ENCODE measurements at places on chromosomes 11 and 22.
A peak's percentile ranks its signal among the peaks of the same experiment; 100 is the strongest.

- no peak for DNase-seq
Observed at GRCh38 chr11:3229673-3230630, 2.3 kb downstream of the MRGPRE start.

GRCh38 chr11:8006349-8006977, 19.3 kb downstream of the EIF3F start:
- no peak for DNase-seq

DNA sequence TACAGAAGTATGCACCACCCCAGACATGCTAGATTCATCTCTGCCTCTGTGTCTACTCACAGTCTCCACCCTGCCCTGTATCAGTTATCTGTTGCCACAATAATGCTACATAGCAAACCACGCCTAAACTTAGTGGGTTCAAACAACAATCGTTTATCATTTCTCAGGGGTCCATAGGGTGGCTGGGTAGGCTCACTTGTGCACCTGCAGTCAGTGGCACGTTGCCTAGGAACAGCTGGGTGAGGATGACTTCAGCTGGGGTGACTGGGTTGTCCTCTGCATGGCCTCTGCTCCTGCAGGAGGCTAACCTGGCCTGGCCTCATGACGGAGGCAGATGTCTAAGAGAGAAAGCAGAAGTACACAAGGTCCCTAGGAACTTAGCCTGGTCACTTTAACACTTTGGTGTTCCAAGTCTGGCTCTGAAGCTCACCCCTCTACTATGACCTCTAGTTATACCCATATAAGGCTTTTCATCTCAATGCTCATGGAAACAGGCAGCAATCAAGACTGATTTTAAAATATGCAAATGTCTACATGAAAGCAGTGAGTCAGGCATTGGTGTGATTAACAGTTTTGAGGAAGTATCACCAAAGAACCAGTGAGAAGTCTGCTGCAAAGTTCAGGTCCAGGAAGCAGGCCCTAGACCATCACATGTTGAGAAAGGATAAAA, 10.7 kb downstream of the OLFML1 start:
- no peak for DNase-seq

GRCh38 chr11:101880222-101880621, 34.6 kb upstream of the CEP126 start:
- no peak for DNase-seq

GRCh38 chr22:47377926-47378560, 615.6 kb downstream of the TBC1D22A start:
- DNase-seq, result no peak

DNA sequence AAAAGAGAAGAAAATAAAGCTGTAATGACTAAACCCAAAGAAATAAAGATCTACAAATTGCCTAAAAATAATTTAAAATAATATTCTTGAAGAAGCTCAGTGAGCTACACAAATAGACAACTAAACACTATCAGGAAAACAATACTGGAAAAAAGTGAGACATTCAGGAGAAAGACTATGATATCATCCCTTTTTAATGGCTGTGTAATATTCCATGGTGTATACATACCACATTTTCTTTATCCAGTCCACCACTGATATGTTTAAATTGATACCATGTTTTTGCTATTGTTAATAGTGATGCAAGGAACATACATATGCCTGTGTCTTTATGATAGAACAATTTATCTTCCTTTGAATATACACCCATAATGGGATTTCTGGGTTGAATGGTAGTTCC, 13.1 kb upstream of the OR6T1 start:
- DNase-seq, result no peak

DNA sequence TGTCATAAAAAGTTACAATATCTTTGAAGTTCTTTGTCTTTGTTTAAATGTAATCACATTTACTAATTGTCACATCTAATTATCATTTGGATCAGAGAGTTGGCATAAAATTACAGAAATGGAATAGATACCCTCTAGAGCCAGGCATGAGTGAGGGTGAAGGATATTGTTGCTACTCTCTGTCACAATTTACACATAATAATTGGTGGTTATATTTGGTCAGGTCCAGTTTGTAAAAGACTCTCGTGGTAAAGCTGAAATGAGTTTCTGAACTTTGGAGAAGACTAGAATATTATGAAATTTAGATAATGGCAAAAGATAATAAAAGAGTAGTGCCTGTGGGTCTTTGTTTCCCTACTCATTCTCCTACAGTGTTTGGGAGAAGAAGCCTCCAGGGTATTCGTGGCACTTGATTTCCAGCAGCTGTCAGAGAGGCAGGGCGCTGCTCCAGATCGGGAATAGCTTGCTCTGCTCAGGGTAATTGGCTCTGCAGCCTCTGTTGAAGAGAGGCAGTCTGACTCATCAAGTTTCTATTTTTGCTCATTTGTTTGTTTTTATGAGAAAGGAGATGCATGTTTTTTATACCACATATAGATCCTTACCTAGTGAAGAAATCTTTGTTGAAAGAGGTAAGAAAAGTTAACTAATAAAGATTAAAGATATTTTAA, 349.9 kb downstream of the CNTN5 start:
- DNase-seq, result peak; percentile 28

Measured in non-pigmented ciliary epithelial cell (primary cell).